ENCODE measurements at places on chromosomes 12 and 14.

DNA sequence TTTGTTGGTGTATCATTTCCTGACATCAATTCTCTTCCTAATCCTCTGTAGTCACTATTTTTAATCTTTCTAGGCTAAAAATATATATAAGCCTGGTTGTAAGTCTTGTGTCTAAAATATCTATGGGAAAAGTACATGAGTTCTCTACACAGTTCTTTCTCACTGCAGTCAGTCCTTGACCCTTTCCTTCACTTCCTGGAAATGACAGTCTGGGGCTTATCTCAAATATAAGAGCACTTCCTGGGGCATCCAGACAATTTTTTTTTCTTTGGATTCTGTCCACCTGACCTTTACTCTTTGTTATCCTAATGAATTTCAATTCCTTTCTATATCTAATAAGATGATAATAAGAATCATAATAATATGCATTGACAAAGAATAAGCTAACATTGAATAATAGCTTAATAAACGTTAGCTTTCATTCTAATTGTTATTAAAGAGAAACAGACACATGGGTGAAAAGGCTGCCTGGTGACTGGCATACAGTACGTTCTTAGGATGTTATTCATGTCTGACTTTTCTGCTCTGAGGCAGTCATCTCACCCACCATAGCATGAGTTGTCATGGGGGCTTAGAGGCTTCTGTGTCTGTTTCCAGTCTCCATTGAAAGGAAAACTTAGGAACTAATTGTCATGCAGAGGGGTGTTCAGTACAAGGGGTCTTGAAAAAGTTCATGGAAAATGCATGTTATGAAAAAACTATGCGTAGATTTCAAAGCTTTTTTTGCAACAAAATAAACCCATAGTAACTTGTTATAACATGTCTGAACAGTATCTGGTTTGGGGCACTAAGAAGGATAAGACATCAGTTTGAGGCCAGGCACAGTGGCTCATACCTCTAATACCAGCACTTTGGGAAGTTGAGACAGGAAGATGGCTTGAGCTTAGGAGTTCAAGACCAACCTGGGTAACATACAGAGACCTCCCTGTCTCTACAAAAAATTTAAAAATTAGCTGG lies 66.2 kb upstream of the DNM1L start:
- no peak for DNase-seq

- DNase-seq, result no peak
These were observed 53.7 kb downstream of the CCDC88C start for GRCh38 chr14:91363776-91364523.

DNA sequence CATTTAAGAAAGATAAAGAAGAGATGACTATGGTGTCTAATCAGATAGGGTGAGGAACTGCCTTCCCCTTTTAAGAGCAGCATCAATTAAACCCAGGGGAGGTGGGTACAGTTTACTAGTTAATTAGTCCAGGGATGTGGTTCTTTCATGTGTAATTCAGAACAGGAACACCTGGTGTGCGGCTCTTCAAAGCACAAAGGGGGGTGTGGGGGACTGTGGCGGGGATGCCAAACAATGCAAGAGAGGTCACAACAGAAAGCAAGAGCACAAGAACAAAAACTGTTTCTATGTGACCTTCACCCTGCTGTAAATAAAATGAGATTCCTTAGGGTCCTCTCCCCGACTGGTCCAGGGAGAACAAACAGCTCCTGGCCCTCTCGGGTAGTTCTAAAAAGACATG lies 183.9 kb upstream of the SOX5 start:
- DNase-seq, result no peak

DNA sequence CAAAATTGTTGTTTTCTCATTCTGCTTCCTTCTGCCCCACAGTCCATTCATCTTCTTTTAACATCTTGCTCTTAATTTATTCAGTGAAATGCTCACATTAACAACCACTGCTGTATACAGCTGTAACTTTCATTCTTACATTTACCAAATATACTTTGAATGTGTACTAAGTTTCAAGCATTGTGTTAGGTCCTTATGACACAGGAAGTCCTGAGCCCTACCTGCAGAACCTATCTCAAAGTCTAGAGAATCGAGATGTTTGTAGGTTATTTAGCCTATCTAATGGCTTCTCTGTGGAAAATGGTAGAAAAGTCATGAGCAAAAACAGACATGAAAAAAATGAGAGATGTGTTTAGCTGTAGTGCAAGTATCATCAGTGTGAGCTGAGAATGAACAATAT lies 117.6 kb upstream of the MGAT4C start:
- DNase-seq, result no peak

- no peak for DNase-seq
These were observed 63.4 kb upstream of the DIO3 start for GRCh38 chr14:101497684-101498525.

DNA sequence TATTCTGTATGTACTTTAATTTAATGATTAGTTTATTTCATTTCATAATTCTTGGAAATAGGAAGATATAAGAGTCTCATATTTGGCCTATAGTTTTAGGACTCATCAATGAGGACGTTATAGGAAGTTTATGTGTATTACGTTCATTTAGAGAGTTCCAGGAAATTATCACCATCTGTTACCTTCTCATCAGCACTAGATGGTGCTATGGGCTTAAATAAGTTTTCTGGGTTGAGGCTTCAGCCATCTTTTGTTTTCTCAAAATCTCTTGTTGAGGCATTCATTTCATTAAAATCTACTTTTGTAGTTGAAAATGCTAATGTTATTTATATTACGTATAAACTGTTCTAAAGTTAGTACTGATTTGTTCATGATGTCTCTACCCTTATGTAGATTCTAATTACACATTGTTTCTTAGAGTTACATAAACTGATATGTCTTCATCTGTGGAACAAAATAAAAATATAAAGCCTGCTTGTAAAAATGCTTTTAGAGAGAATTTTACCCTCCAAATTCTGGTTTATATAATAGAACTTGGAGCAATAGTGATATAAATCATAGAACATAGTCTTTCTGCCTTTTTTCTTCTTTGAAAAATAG lies 89.2 kb downstream of the CFAP54 start:
- peak; percentile 71 for DNase-seq

- DNase-seq, result no peak
These were observed 29.2 kb downstream of the ITPK1 start for GRCh38 chr14:93086441-93087055.
